Left renal pelvis (tissue), 4 donors: ENCODE measurements at places on chromosomes 11 and 22. TPM values are rescaled to one million over a fixed set of nuclear protein-coding genes. Genes with fewer than 3 reads are reported as not detected.

Gene CRACR2B
- polyA plus RNA-seq, result 20.3 TPM

Gene DDIAS
- 7.3 TPM for polyA plus RNA-seq

Gene NDUFS3
- polyA plus RNA-seq, result 151 TPM

Gene CNTF
- polyA plus RNA-seq, result 1.3 TPM

Gene SPI1
- 5.2 TPM for polyA plus RNA-seq

- no peak for DNase-seq
Measured at GRCh38 chr11:47332791-47333525, 19.5 kb downstream of the MYBPC3 start.

- DNase-seq, result no peak
Measured at GRCh38 chr11:413120-414081, 1.4 kb downstream of the SIGIRR start.

GRCh38 chr22:41862160-41862529 is 29.2 kb downstream of the SREBF2 start:
- DNase-seq, result no peak

- peak; percentile 41 for DNase-seq
Measured at GRCh38 chr11:68946416-68947090, 34.2 kb downstream of the MRGPRD start.

GRCh38 chr22:30270832-30271231 is 4.2 kb upstream of the OSM start:
- no peak for DNase-seq

GRCh38 chr22:29621761-29622526 is 18.5 kb downstream of the NF2 start:
- DNase-seq, result no peak

DNA sequence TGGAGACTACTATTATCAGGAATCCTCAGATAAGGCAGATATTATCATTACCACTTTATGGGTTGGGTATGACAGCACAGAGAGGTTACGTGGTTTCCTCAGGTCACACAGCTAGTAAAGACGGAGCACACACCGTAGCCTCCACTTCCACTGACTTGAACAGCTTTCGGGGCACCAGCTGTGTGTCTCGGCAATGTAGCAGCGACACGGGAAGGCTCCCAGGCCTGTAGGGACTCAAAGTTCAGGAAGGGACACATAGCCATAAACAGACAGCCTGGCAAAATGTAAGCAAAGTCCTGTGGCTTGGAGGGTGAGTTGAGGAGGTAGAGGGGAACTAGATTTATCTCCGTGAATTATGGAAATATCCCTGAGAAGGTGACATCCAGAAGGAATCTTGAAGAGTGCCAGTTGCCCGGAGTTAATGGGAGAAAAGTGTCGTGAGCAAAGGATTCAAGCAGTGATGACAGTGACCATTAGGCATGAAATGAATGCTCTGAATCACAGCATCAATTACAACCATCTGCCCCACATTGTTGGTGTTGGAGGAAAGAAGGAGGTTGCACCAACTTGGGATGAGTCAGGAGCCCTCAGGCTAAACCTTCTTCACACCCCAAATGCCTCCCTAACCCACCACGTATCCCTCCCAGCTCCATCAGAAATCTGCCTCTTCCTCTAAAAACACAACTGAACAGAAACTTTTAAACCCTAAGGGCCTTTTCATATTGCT is 106.7 kb upstream of the ASPHD2 start:
- DNase-seq, result no peak

DNA sequence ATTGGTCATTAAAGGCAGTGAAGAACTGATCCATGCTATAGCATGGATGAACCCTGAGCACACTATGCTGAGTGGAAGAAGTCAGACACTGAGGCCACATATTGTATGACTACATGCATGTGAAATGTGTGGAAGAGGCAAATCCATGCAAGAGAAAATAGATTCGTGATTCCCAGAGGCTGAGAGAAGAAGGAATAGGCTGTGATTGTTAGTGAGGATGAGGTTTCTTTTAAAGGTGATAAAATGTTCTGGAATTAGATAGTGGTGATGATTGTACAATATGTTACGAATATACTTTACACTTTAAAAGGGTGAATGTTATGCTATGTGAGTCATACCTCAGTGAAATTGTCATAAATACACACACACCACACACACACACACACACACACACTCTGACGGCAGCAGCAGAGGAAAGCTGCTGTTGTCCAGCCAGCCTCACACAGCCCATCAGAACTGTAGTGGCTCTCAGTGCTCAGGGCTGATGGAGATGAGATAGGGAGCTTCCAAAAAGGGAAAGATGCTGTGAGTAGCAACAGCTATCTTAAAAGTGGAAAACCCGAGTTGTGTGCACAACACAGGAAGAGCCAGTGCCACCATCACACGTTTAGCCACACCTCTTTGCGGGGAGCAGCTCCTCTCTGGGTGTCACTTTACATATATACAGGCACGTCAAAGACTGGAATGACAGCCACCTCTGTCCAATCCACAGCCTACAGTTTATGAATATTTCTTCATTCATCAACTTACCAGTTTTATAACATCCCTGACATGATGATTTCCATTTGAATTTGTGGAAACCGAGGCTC is 153.0 kb downstream of the SPATA19 start:
- DNase-seq, result no peak
